Jurkat, Clone E6-1 (cell line): ENCODE measurements at places on chromosomes 6 and 20.

DNA sequence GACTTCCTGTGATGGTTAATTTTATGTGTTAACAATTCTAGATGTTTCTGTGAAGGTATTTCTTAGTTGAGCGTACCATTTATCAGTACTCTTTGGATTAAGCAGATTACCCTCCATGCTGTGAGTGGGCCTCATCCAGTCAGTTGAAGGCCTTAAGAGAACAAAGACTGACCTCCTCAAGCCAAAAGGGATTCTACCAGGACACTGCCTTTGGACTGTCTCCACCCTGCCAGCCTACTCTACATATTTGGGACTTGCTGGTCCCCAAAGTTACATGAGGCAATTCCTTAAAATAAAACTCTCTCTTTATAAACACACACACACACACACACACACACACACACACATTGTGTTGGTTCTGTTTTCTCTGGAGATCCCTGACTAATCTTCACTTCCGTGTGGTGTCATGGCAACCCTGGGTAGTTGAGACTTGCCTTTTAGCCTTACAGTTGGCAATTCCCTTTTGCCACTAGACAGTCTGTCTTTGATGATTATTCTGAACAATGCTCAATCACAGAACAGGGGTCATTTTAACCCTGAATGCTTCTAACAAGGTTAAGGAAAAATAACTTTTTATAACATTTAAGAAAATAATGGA, 32.2 kb downstream of the MRAP2 start:
- no peak for DNase-seq

DNA sequence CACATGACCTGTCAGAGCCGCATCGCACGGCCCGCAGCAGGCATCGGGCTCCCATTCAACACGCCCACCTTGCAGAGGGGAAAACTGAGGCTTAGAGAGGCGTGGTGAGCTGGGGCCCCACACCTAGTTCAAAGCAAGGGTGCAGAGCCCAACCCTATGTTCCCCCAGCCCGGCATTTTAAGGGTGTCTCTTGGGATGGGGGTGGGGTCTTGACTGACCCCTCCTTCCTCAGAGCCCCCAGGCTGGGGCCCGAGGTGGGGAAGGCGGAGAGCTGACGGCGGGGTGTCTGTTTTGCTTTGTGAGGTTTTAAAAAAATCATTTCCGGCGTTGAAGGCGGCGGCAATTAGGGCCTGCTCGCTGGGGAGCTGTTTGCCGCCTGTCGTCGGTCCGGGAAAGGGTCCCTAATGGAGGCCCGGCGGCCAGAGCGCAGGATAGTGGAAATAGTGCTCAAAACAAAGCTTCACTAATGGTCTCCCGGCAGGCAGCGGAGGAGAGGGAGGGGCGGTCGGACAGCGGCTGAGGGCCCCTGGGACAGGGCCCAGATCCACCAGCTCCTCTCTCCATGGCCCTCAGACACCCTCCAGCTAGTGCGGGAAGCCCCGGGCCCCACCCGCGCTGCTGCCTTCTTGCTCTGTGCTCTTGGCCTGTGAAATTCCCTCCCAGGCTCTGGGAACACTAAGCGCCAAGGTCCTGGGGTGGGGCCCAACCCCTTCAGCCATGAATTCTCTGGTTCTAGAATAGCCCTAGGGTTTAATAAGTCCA, 11.9 kb downstream of the VSTM2L start:
- no peak for DNase-seq

DNA sequence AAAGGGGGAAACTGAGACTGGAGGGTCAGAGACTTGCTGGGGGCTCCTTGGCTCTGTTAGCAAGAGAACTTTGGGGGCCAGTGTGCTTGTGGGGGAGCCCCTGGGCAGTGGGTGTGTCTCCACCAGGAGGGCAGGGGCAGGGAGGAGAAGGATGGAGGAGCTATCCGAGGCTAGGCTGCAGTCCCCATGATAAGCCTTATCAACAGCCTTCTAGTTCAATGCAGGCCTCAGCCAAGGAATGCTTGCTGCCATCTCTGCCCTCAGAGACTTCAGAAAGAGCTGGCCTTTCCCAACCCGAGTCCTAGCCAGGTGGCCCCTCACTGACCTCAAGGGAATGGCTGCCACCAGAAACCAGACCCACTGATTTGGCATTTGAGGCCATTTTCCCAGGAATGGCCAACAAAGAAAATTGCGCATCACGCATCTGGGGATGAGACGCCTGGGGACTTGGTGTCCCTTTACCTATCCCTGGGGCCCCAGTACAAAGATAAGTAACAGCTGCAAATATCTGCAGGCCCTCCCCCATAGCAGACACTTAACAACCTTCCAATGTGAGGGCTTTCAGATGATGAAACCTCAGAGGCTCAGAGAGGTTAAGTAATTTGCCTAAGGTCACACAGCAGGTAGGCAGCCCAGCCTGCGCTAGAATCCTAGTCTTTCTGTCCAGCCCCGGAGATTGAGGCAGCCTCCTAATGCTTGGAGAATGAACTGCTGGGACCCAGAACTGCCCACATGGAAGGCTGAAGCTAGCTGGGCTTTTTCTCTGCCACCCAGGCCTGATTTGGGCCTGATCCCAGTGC, 4.9 kb downstream of the TGM2 start:
- no peak for DNase-seq

DNA sequence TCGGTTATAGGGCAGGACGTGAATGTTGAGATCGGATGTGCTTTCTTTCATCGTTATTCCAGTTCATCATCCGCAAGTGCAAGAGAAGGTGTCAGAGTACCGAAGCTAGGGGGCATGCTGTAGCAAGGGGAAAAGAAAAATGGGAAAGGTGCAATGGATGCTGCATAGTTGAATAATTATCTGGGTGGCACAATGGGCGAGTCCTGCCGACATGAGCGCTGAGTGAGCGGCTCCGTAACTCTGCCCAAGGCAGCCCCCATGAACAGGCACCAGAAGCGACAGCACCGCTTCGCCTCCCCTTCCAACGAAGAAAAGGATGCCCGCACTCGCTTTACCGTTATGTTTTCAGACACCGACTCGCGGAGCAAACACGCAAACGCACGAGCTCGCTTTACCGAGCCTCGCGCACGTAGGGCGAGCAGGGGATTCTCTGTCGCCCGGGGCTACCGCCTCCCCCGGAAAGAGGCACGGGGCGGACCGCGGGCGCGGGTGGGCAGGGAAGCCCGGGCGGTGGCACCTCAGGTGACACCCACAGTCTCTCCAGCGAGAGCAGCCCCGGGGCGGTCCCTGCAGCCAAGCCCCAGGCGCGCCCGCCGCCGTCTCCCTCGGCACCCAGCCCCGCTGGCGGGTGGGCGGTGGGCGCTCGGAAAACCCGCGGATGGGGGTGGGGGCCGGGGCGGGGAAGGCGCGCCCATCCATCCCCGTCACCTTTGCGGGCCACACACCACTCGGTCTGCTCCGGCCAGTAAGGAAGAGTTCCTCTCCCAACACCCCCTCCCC, 654 bp downstream of the WASF1 start:
- peak; percentile 69 for DNase-seq

DNA sequence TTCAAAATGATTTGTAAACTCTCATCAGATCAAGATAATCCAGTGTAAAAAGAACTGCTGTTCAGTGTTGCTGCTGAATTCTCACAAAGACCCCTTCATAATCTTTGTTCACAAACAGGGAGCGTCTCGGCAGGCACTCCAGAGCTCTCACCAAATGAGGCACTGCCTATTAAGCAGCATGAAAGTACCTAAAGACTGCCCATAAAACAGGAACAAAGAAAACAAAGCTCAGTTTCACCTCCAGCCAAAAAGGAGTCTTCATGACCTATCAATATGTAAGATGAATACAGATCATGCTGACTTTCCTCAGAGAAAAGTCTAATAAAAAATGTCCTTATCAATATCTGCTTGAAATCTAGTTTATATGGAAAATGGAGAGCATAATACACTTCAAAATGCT, 41.8 kb downstream of the GPR63 start:
- DNase-seq, result no peak

GRCh38 chr20:44646641-44647274, 4.7 kb downstream of the ADA start:
- peak; percentile 77 for DNase-seq

DNA sequence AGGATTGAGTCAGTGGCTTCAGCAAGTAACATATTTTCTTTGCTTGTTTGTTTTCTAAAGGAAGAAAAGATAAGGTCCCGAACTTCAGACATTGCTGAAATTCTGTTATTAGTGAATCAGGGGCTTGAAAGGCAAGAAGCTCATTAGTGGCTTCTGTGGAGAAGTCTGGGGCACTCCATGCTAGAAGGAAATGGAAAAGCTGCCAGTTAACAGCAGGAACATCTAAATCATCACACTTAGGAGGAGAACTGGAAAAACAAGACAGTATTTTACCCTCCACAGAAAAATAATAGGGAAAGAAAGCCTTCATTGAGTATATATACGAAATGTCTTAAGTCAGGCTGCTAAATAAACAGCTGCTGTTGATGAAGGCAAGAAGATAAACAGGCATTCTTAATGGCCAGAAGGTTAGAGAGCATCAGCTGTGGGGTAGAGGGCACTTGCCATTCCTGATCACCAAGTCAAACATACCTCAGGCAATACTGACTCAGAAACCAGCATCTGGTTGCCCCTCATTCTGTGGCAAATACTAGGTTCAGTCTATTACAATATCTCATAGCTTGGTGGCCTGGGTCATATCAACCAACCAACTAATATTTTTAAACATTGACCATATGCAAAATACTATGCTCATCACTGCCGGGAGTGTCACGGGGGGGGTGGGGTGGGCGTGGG, 143.2 kb upstream of the TENT5A start:
- DNase-seq, result no peak

- no peak for DNase-seq
Observed at GRCh38 chr6:123879749-123880148, 76.1 kb downstream of the NKAIN2 start.

- no peak for DNase-seq
Observed at GRCh38 chr6:141248021-141248799, 884.5 kb upstream of the GJE1 start.

- DNase-seq, result no peak
Observed at GRCh38 chr6:12030993-12031550, 19.0 kb downstream of the HIVEP1 start.

- no peak for DNase-seq
Observed at GRCh38 chr6:7939864-7940228, 29.3 kb upstream of the TXNDC5 start.

DNA sequence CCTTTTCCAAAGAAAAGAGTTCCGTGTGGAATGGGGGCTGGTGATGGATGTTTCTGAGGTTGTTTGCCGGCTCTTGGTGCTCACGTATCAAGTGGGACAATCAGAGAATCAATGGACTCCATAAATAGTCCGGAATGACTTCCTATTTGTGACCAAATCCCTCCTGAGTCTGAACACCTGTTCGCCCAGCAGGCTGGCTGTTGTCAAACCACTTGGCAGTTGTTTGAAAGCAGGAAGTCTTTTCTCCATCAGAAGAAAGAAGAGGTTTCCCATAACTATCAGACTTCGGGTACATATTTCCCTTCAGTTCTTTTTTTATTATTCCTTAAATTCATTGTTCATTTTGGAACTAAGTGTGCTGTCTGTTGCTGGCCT, 154.7 kb upstream of the RIN2 start:
- peak; percentile 33 for DNase-seq

- DNase-seq, result peak; percentile 19
Observed at GRCh38 chr20:19205981-19206396, 6.5 kb upstream of the SLC24A3 start.

- no peak for DNase-seq
Observed at GRCh38 chr6:137191670-137192069, 18.2 kb upstream of the IL22RA2 start.

DNA sequence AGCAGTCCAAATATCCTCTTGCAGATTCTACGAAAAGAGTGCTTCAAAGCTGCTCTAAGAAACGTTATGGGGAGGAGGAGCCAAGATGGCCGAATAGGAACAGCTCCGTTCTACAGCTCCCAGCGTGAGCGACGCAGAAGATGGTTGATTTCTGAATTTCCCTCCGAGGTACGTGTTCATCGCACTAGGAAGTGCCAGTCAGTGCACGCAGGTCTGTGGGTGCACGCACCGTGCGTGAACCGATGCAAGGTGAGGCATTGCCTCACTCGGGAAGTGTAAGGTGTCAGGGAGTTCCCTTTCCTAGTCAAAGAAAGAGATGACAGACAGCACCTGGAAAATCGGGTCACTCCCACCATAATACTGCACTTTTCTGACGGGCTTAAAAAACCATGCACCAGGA, 272.1 kb upstream of the DEFB115 start:
- DNase-seq, result no peak

- no peak for DNase-seq
Observed at GRCh38 chr6:170247178-170247701, 43.6 kb downstream of the DLL1 start.

DNA sequence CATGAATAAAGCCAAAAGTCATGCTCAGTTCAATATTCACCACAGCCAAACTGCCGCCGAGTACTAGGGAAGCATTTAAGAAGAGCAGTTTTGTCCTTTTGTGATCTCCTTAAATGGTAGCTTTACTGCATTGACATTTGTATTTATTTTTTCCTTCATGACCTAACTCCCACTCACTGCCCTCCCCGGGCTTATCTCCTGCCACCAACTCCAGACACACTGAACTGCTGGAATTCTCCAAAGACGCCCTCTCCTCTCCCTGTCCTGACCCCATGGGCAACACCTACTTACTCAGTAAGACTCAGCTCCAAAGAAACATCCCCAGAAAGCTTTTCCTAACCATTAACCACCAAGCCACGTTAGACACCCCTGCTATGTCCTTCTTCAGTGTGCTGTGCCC, 48.5 kb upstream of the CNKSR3 start:
- DNase-seq, result no peak

- DNase-seq, result no peak
Observed at GRCh38 chr20:19620446-19620845, 137.6 kb upstream of the RIN2 start.

GRCh38 chr6:19450651-19451050, 386.5 kb upstream of the ID4 start:
- no peak for DNase-seq

DNA sequence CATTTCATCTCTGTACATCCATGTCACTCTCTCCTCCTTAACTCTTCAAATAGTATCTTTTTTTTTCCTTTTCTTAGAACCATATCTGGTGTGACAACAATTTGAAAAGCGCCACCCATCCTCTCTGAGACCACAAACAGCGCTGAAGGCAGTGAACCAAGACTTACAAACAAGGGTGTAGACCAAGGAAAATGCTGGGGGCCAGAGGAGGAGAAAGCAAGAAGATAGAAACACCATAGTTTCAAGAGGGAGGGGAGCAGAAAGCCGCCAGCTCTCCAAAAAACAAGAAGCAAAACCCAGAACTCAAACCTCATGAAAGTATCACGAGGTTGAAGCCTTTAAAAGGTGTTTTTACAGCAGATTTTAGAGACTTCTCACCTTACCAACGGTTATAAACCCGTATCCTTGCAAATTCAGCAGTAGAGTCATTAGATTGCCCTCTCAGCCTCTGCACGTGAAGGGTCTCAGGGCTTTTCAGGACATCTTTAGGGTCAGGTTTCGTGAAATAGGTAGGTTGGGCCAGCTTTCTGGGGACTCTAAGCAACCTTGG, 13.3 kb upstream of the RIPOR2 start:
- DNase-seq, result peak; percentile 67

DNA sequence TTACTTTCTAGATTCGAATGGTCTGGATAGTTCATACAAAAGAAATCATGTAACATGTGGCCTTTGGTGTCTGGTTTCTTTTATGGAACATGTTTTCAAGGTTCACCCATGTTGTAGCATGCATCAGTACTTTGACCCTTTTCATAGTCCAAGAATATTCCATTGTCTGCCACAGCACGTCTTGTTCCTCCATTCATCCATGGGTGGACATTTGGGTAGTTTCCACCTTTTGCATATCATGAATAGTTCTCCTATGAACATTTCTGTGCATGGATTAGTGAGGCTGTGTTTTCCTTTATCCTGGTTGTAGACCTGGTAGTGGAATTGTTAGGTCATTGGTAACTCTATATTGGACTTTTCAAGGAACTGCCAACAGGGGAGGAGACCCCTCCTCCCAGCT, 31.7 kb downstream of the GSTA3 start:
- no peak for DNase-seq

GRCh38 chr6:103893141-103893581, 966.6 kb downstream of the HACE1 start:
- no peak for DNase-seq
